ENCODE measurements at places on chromosomes 11 and 22.

GRCh38 chr22:31122532-31123291, at the start of gene INPP5J:
INPP5J (plus strand) TSS chr22:31122966; CDS start chr22:31123015, 49 bp downstream.
- DNase-seq: peak; percentile 8

GRCh38 chr22:48798281-48799226, 1029.1 kb downstream of the BRD1 start:
- DNase-seq: no peak

DNA sequence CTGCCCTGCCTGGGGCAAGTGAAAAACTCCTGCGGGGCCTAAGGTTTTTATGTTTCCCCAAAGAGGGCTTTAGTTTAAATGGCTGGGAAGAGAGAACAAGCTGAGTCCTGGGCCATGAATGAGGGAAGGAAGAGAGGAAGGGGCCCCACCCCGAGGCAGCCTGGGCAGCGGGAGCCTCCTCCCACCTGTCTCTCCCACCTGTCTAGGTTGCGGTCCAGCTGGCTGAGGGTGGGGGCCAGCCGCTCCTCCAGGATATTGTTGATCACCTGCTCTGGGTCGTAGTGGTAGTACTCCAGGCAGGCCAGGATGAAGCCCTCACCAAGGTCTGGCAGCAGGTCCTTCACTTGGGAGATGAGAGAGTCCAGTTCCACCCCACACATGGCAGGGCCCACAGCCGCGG, 34.6 kb downstream of the UQCR10 start:
- DNase-seq: no peak

DNA sequence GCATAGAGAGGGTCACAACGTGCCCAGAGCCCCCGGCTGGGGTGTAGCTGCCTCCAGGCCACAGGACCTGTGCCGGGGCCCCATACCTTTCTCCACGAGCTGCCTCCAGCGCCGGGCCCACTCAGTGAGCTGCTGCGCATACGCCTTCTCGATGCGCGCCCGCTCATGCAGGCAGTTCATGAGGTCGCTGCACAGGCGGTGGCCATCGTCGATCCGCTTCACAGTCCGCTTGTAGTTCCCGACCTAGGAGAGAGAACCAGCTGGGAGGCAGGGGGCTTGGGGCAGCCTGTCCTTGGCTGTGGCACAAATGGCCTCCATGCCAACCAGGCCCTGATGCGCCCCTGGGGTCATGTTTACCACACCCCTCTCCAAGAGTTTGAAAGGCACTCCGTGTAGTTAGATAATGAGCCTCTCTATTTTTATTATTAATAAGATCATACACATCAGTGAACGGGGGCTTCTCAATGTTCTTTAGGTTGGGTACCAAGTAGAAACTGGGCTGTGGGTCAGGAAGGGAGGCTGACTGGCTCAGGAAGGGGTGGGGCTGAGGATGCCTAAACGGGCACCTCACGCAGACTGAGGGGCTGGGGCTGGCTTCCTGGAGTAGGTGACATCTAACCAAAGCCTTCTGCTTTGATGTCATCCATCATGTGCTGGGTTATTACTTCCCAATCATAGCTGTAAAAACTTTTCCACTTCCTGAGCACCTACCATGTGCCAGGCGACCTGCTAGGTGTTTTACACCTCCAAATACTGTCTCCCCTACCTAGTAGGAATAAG, 36.5 kb upstream of the ARFGAP3 start:
- DNase-seq: no peak

DNA sequence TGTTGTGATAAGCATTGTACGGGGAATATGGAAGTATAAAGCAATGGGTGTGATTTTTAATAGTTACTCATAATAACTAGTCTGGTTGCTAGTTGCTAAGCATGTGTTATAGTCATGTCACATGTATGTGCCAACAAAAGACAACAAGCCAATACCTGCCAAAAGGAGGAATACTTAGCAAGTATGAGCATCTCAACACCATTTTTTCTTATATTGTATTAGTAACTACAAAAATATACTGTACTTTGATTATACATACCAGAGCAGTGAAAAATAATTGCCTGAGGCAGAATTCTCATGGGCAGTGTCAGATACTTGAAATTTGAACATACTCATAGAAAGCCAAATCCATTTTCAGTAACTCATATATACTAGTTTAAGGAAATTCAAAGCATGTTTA, 62.4 kb upstream of the ALKBH3 start:
- no peak for DNase-seq

- DNase-seq: no peak
Observed at GRCh38 chr11:88292171-88292843, 45.2 kb downstream of the CTSC start.
